HTR-8/SVneo (cell line): ENCODE measurements at places on chromosomes 5 and 9.

- DNase-seq = no peak
These were observed 78.6 kb upstream of the MPDZ start for GRCh38 chr9:13358128-13358527.

DNA sequence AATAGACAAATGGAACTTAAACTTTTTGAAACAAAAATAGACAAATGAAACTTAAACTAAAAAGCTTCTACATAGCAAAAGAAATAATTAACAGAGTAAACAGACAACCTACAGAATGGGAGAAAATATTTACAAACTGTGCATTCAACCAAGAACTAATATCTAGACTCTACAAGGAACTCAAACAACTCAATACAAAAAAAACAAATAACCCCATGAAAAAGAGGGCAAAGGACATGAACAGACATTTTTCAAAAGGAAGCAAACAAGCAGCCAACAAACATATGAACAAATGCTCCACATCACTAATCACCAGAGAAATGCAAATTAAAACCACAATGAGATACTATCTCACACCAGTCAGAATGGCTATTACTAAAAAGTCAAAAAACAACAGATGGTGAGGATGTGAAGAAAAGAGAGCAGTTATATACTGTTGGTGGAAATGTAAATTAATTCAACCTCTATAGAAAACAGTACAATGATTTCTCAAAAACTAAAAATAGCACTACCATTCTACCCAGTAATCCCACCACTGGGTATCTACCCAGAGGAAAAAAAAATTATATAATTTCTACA lies 170.8 kb upstream of the RGMB start:
- no peak for DNase-seq

DNA sequence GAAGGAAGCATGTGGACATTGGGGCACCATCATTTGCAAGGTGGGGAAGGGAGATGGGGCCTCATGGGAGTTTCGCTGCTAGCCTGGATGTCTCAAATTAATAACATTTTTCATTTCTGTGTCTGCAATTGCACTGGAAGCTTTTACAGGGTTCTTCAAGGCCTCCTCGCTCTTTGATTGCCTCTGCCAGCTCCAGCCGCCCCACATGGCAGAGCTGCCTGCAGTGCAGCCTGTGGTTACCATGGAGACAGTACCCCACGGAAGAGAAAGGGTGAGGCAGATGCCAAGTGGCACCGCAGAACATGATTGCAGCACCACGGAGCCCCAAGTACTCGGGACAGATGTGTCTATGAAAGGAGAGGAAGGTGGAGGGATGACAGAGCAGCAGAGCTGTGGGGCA lies 25.4 kb downstream of the CTNND2 start:
- DNase-seq = no peak

DNA sequence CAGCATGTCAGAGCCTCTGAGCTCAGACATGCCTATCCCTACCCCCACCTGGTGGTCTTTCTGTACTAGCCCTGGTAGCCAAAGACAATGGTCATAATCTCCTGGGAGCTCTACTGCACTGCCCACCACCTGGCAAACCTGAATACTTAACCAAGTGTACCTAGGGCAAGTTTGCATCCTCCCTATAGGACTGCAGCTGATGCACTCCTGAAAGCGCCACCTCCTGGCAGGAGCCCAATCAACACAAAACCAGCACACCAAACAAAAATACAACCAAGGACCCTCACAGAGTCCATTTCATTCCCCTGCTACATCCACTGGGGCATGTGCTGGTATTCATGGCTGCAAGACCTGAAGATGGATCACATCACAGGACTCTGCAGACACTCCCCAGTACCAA lies 14.8 kb upstream of the FAM174A start:
- no peak for DNase-seq
